Vagina (tissue), 2 donors: ENCODE measurements at places on chromosomes 3 and 15.

DNA sequence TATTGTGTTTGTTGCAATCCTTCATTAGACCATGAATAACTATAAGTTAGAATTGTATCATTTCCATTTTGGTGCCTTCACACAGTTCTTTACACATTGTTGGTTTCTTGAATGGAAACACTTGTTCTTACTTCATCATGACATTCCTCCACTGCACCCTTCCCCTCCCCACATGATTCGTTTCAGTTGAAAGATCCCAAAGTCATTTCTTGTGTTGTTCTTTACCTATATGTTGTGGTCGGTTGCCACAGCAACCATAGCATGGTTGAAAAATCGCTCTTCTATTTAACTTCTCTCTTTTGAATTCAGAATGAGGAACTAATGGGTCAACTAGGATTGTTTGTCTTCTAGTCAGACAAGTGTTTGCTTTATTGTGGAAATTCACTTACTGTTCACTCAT is 103.3 kb downstream of the IL1RAP start:
- no peak for DNase-seq

DNA sequence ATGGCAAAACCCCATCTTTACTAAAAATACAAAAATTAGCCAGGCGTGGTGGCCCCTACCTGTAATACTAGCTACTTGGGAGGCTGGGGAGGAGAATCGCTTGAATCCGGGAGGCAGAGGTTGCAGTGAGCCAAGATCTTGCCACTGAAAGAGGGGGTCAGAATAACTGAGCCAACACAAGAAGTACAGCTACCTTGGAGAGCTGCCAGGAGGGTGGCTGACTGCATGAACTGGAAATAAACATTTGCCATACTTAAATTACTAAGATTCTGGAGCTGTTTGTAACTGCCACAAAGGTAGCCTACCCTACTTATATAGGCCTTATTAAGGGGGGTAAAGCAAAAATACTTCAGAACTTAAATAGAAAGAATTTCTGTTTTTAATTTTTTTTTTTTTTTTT is 15.4 kb upstream of the PIK3CB start:
- DNase-seq: no peak

DNA sequence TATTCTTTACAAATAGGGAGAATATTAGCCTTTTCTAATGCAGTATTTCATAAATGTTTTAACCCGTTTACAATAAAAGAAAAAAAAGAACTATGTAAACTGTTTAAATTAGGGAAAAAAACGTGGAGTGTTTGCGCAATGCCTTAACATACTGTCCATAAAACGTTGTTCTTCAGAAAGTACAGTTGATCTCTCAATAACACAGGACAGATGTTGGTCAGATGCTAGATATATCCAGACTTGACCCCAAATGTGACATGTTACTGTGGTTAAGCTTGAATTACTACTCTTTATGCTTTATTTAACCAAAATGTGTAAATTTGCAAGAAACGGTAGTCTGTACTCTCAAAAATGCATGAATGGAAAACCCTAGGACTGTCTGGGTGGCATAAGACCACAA is 110.3 kb downstream of the PLOD2 start:
- no peak for DNase-seq

GRCh38 chr3:14001136-14001535 is 121.3 kb upstream of the WNT7A start:
- no peak for DNase-seq

DNA sequence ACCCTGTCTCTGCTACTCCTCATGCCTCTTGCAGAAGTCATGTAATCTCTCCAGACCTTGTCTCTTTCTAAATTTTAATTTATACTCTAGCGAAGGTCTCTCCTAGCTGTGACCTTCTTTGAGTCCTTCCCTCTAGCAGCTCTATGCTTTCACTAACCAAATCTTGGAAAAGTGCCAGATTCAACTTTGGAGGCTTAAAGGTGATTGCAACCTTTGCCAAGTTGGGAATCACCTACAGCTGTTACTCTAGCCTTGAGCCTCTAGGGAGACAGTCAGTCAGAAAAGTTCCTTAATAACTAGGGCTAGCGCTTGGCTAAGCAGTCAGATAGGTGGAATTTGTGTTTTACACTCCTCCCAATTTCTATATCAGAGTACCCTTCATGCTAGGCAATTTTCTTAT is 46.1 kb upstream of the ABI3BP start:
- DNase-seq: no peak

- no peak for DNase-seq
Measured at GRCh38 chr15:67175643-67176071, 78.8 kb downstream of the AAGAB start.

- no peak for DNase-seq
Measured at GRCh38 chr3:152314677-152315353, 46.1 kb downstream of the MBNL1 start.

- DNase-seq: no peak
Measured at GRCh38 chr3:156728267-156728985, 54.0 kb downstream of the TIPARP start.

DNA sequence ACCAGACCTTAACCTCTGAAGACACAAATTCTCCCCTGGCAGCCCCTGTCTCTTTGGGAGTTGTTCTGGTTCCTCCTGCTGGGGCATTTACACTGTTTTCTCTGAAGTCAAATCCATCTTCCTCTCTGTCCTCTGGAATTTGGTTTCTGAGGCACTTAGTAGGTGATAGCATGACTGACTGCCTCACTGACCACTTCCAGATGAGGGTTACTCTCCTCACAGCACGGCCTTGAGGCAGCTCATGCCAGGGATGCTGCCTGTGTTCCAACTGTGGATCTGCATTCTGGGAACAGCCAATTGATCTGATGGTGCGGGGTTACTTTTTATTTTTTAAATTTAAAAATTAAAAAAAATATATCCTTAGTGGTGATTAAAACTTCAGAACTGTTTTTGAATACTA is 140.9 kb upstream of the ROPN1 start:
- no peak for DNase-seq

DNA sequence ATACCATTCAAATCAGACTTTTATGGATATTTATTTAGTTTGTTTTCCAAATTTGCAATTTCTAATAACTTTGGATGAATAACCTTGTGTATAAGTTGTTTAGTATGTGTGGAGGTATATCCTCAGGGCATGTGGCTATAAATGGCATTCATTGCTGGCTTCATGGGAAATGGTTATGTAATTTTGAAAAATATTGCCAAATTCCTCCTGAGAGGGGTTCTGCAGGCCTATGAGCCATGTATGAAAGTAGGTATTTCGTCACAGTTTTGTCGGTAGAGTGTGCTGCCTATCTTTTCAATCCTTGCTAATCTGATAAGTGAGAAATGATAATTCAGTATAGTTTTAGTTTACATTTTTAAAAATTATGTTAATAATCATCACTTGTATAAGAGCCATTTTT is 256.4 kb upstream of the ZNF385D start:
- DNase-seq: no peak

GRCh38 chr3:100209948-100210771 is 50.6 kb upstream of the TBC1D23 start:
- DNase-seq: no peak

DNA sequence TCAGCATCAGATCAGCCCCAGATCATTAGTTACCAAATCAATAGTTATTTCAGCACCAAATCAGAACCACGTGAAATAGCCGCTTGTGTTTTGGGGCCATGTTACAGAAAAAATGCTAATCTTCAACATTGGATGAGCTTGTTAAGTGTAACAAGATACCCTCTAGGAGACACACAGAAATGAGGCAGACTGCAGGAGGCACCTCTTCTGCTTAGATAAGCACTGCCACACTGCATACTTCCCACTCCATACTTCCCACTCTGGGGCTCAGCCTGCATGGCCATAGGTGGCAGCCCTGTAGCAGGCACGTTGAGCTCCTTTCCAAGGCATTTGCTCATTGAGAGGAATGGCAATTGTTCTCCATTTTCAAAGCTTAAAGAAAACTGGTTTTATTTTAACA is 73.3 kb downstream of the CHCHD6 start:
- no peak for DNase-seq

GRCh38 chr3:156260331-156260730 is 140.0 kb downstream of the KCNAB1 start:
- no peak for DNase-seq

- DNase-seq: no peak
Measured at GRCh38 chr3:177981576-177981975, 554.7 kb upstream of the KCNMB2 start.

GRCh38 chr3:129573493-129573892 is 30.5 kb downstream of the H1-8 start:
- no peak for DNase-seq

DNA sequence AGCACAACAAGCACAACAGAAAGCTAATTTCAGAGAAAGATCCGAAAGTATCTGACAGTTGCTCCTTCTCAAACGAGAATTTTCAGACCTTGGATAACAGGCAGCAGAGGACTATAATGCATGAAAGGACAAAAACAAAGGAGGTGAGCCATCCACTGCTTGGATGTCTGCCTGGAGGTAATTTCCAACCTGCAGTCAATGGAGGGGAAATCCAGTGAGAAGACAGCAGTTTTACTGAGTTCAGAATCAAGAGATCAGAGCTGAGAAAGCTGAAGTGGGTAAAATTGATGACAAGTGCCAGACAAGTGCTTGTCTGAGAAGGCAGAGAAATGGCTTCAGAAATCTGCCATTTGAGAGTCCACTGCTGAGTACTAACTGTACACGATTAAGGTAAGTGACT is 22.1 kb downstream of the UBE3A start:
- no peak for DNase-seq

DNA sequence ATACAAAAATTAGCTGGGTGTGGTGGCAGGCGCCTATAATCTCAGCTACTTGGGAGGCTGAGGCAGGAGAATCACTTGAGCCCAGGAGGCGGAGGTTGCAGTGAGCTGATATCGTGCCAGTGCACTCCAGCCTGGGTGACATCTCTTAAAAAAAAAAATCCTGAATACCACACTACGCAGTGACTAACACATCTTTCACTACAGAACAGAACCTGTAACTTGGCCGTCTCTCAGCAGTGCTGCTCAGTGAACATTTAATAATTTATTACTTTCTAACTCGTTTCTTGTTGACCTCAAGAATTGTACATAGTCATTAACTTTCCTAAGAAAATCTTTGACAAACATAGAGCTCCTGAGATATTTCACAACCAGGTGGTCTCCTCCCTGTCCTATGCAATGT is 3.8 kb downstream of the GREM1 start:
- DNase-seq: no peak
